NCI-H146 (cell line): ENCODE measurements at places on chromosomes 1 and 21.

- no peak for DNase-seq
Measured at GRCh38 chr1:59178339-59179187, 118.3 kb upstream of the FGGY start.

DNA sequence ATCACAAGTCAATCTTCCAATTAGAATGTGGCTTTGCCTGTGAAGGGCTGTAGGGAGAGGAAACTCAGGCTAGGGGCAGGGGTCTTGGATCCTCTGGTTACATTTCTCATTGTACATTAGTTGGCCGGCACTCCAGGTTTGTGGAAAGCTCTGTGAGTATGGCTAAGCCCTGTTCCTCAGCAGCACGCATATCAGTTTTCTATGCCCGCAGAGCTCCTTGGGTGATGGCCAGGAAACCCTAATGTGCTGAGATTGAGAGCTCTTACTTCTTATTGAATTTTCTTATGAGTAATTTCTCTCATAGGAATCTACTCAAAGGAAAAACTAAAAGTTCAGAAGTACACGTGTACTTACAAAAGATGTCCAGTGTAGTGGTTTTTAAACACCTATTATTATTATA is 30.7 kb upstream of the STMN1 start:
- DNase-seq: no peak

DNA sequence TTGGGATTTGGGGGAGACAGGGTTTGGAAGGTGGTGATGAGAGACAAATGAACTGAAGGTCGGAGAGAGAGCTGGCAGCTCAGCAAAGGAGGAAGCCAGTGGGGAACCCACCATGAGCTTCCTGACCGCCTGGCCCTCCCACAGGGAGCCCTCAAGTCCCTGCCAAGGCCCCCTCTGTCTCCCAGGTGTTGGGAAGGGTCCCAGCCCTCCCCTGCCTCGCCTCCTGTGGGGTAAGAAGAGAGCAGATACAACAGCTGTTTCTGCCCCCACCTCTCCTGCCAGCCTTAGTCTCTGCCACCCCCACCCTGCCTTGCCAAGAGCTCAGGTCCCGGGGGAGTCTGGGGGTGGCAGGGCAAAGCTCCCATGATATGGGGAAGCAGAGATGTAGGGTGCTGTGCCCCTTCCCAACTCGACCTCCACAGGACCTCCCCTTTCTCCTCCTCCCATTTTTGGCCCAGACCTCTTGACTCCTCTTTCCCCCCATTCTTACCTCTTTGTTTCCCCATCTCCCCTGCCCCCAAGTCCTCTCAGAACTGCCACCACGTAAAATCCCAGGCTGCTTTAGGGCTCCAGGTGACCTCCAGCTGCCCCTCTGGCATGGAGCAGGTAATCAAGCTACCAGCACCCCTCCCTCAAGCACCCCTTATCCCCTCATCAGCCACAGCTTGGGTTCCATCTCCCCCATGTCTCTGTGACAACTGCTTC is 556 bp downstream of the S100A1 start:
- no peak for DNase-seq

DNA sequence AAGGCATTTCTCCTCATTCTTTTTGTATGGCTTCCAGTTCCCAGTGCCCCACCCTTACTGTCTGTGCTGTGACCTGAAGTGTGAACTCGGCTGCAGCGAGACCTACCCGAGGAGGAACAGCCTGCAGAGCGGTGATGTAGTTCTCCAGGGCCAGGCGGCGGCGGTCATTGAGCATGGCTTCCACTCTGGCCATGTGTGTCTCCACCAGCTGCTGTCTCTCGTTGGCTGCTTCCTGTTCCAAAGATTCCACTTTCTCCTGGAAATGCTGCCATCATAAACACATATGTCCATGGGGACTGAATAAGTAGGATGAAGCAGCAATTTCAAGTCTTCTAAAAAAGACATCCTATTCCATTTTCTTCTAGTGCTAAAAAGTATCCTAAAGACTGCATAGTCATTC is 195.6 kb downstream of the APP start:
- DNase-seq: no peak

DNA sequence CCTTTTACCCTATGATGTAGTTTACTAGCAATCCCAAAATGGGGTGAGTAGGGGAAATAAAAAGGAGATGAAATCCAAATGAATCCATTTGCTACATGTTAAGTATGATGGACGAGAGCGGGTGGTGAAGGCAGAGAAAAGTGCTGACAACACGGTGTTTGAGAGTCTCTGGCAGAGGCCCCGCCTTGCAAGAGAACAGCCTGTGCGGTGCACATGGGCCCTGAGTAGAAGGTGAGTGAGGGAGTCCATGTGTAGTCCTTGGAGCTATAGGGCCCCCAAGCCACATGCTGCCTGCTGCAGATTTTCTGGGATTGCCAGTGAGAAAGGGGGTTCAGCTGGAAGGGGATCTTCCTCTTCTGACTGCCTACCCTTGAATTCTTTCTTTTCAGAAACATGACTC is 177.1 kb downstream of the TNR start:
- DNase-seq: no peak

- DNase-seq: no peak
Measured at GRCh38 chr1:158333405-158334155, 2.2 kb upstream of the CD1B start.

GRCh38 chr1:192552760-192553191 is 22.8 kb upstream of the RGS1 start:
- DNase-seq: no peak

GRCh38 chr1:9312168-9312720 is 19.6 kb downstream of the SPSB1 start:
- no peak for DNase-seq

DNA sequence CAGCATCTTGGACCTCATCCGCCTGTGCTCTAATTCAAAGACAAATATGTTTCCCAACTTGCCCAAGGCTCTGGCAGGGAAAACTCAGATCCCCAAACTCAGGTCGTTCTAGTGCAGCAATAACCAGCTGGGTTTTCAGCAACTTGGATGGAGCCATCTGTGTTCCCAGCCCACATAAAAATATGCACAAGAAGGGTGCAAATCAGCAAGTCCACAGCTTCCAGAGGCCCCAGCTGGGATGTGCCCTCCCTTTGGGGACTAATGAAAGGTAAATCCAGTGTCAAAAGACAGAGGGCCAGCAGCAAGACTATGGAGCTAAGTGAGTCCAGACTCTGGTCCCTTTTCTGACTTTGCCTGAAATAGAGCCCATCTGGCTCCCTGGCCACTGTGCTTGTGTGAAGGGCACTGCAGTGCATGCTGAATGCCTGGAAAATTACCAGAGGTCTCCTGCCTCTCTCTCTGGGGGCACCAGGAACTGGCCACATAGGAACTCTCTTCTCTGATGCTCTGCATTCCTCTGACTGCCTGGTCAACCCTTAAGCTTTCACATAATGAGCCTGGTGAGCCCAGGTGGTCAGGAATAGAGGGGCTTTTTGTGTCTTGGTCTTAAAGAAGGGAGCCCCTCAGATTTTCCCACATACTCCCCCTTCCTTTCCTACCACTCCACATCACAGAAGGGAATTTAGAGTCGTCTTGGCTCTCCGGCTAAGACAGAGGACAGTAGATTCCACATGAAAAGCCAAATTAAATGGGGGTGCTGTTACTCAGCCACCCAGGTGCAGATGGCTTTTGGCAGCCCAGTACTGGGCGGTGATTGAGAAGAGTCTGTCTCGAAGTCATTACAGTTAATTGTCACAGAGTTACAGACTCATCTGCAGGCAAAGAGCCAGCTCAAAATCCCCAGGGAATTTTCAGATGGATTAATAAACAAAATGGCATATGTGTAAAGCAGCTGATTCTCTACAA is 88.1 kb upstream of the C1orf21 start:
- DNase-seq: peak; percentile 48

- no peak for DNase-seq
Measured at GRCh38 chr1:114263343-114263742, 109.7 kb upstream of the SYT6 start.

DNA sequence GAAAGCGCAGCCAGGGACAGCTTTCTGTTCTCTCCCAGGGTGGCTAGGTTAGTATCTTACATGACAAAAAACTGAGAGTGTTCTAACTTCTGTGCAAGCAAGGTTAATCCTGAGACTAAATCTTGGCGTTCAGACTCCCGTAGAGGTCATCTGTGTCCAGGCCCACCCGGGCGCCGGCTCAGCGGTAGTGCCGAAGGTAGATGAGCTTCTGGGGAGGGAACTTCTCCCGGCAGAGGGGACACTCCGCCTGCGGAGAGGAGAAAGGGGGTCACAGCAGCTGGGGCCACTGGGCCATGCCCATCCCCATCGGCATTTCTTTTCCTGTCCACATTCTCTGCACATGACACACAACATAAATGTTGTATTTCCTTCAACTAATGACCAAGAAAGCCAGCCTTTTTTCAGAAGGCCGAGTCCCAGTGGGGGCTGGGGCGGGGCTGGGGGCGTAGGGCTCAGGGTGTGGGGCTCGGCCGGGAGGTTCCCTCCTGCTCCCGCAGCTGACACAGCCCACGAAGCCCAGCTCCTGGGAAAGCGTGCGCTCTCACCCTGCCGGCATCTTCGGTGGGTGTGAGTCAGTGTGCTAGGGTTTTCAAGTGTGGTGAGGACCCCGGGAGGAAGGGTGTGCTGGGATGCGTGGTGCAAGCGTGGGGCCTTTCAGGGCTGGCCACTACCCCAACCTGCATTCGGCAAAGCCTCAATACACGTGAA is 6.6 kb downstream of the PEX10 start:
- no peak for DNase-seq

DNA sequence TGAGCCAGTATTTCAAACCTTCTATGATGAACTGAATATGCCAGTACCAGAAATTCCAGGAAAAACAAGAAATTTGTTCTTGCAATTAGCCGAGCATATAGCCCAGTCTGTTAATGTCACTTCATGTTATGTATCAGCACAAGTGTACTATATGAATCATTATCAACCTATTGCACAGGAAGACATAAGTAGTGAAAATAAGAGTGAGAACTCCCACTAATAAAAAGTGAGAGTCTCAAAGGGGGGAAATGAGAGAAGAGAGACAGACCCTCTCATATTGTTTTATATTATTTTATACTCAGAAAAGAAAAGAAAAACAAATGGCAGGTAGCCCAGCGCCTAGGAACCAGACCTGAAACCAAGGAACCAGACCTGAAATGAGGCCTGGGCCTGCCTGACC is 16.2 kb downstream of the JMJD4 start:
- DNase-seq: no peak

- peak; percentile 97 for DNase-seq
Measured at GRCh38 chr1:67853704-67854103, 20.4 kb upstream of the GNG12 start.

- DNase-seq: no peak
Measured at GRCh38 chr1:9194024-9194423, 40.5 kb upstream of the H6PD start.

- no peak for DNase-seq
Measured at GRCh38 chr1:98277118-98277517, 356.3 kb upstream of the DPYD start.

DNA sequence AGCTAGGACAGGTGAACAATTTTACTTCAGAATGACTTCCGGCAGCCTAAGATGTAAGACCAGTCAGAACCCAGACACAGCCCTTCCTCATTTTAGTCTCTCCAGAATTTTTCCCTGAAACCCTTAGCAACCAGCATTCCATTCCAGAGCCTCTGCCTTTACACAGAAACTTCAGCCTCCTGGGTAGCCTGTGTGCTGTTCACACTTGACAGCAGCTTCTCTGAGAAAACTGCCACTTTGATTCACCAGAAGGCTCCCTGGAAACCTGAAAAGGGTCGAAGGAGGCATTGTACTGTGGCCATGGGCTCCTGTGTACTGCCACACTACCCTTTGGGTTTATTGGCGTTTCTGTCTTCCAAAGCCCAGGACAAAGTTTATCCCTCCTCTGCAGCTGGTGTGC is 17.4 kb downstream of the HYI start:
- DNase-seq: no peak

DNA sequence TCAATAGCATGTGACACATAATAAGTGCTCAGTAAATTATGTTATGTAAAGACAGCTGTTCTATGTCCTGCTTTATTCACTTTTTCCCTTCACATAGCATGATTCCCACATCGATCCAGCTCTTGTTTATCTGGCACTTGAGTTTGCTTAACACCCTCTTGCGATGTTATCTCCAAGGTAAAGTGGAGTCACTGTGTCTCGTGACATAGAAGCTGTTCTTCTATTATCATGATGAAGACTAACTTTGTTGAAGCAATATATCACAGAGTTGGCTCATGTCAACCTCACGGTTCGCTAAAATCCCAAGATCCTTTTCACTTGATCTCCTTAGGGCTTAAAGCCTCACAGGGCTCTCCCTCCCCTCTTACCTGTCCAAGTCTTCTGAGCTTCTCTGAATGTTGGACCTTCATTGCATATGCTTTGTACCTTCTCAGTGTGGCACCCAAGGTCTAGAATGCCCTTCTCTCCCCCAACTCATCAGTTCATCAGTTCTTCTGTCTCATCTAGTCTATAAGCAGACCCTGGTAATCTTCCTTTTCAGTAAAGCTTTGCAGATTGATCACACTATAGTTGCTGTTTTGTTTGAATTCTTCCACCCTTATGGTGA is 38.0 kb downstream of the PLXNA2 start:
- peak; percentile 79 for DNase-seq

GRCh38 chr1:54567961-54568360 is 19.9 kb downstream of the ACOT11 start:
- no peak for DNase-seq

DNA sequence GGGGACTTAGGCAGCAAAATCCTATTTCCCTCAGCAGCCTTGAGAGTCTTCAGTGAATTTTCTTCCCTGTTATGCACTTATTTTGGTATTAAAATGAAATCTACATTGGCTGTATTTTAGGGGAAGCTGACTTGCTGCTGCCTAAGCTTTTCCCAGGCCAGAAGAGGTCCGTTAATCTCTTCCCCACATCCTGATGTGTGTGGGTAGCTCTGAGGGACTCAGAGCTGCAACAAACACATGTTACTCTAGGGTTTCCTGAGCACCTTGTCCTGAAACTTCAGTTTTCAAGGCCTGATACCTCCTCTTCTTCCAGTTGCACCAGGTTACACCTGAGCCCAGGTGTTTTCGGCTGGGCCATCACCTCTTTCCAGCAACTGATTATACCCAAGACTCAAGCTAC is 51.5 kb downstream of the SYT6 start:
- DNase-seq: no peak

DNA sequence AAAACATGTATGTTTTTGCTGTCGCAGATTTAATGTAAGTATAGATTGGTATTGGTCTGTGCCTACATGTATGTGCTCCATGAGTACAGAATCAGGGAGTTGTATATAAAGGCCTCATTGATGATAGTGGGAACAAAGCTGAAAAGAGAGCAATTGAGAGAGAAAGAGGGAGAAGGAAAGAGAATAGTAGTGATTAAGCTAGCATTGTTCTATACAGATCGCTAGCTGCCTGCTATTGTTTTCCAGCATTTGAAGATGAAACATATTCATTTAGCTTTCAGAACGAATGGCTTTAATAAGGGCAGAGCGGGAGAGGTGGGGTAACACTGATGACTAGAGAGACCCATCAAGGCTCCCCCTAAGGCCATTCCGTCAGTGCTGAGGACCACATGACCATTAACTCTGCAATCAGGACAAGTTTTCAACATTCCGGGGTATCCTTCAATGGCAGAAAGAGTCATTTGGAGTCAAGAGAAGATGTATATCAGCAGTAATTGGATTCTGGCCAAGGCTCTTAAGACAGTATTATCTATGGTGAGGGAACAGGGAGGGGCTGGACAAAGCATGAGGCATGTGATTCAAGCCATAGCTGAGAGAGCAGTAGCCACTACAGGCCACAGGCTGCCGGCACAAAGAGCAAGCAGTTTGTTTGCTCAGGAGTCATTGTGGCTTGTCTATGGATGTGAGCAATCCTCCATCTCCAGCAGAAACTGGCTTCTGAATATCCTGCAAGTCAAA is 176.5 kb downstream of the PBX1 start:
- DNase-seq: peak; percentile 82

- no peak for DNase-seq
Measured at GRCh38 chr1:71339238-71339637, 258.4 kb upstream of the ZRANB2 start.
